ENCODE measurements at places on chromosomes 7 and 10. TPM values are rescaled to one million over a fixed set of nuclear protein-coding genes. Genes with fewer than 3 reads are reported as not detected.

Gene FRG2B
- not detected for total RNA-seq

Gene AMPH
- total RNA-seq: 2.6 TPM

Gene MGMT
- 15.4 TPM for total RNA-seq

Gene SFTPD
- 0.49 TPM for total RNA-seq

Gene C10orf62
- total RNA-seq: 1.5 TPM

Gene SBDS
- 211 TPM for total RNA-seq

Gene STEAP2
- total RNA-seq: 6.1 TPM
